Frontal cortex (tissue), 4 donors: ENCODE measurements at places on chromosomes 7 and 10. TPM values are rescaled to one million over a fixed set of nuclear protein-coding genes. Genes with fewer than 3 reads are reported as not detected.

DNA sequence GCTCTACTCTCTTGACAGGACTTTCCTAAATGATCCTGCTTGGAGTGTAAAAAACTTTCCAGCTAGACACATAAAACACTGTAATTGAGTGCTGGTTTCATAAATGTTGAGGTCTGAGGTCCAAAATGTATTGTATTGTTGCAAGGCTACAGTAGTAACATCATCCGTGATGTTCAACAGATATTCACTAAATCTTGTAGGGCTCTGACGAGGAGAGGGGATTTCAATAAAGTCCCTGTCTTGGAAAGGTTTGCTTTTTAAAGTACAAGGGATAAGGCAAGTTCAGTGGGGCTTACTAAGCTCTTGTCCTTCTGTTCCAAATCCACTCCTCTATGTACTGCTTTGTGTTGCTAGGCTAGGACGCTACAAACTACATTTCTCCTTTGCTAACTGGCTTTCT, 48.9 kb downstream of the FHIP2A start:
- no peak for DNase-seq

DNA sequence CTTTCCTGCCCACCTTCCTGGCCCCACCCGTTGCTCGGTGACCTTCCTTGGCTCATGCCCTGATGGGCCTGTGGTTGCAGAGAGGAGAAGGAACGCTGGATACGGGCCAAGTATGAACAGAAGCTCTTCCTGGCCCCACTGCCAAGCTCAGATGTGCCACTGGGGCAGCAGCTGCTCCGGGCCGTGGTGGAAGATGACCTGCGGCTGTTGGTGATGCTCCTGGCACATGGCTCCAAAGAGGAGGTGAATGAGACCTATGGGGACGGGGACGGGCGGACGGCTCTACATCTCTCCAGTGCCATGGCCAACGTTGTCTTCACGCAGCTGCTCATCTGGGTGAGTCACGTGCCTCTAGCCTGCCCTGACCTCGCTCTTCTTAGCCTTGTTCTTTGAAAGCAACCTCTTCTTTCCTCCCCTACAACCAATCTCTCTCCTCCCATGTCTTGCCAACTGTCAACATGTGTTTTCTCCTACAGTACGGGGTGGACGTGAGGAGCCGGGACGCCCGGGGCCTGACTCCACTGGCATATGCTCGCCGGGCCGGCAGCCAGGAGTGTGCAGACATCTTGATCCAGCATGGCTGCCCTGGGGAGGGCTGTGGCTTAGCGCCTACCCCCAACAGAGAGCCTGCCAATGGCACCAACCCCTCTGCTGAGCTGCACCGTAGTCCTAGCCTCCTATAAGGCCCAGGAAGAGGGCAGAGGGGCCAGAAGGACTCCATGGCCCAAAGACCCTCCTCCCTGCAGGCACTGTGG, 24.1 kb downstream of the GBX1 start:
- DNase-seq, result no peak

- DNase-seq, result no peak
These were observed 31.3 kb downstream of the TACC2 start for GRCh38 chr10:122020226-122020625.

GRCh38 chr7:54932818-54933543, 85.8 kb upstream of the EGFR start:
- peak; percentile 53 for DNase-seq

GRCh38 chr7:132618956-132619305, 42.7 kb upstream of the PLXNA4 start:
- DNase-seq, result no peak

- DNase-seq, result no peak
These were observed 312.0 kb upstream of the FZD1 start for GRCh38 chr7:90951986-90952954.

DNA sequence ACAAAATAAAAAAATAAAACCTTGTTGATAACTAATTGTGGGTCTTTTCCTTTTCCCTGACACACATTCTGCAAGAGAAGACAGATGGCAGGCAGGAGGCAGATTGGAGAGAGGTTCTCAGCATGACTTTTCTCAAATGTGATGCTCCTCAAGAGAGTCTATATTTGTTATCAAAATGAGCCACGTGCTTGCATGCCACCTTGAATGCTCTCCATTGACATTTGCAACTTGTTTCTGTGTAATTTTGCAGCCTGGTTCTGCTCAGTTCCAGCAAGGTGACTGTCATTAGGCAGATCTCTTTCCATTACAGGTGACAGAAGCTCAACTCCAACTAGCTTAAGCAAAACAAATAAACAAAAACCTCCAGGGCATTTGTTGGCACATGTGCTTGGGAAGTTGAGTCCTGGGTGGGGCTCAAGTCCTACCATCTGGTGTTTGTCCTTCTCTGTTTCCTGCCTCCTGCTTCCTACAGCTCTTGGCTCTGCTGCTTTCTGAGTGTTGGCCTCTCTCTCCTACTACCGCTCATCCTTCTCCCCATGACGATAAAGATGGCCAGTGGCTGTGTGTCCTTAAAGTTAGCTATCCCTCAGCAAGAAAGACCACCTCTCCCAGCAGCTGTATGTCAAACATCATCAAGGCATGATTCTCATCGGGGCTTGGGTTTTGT, 56.7 kb downstream of the GRK5 start:
- DNase-seq, result no peak

GRCh38 chr7:126774077-126774476, 478.7 kb downstream of the GRM8 start:
- no peak for DNase-seq

- DNase-seq, result no peak
These were observed 9.9 kb downstream of the CLDN12 start for GRCh38 chr7:90413185-90413528.

- no peak for DNase-seq
These were observed 151.1 kb downstream of the SORCS1 start for GRCh38 chr10:107013258-107014006.

GRCh38 chr10:132914732-132915131, 27.6 kb downstream of the CFAP46 start:
- DNase-seq, result no peak

DNA sequence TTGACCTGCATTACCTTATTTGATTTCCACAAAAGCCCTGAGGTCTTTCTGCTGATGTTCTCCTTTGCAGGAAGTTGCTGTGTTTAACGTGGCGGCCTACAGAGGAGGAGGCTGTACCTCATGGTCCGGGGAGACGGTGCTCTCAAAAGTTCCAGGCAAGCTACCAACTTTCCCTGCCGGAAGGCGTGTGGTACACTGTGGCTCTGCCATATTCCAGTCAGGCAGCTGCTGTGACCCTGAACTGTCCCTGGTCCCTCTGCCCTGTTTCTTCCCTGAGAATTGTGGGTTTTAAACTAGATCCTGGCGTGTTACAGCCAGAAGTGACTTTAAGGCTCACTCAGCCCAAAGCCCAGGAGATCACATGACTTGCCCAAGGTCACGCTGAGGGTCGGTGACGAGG, 139.2 kb downstream of the TEX36 start:
- DNase-seq, result no peak

DNA sequence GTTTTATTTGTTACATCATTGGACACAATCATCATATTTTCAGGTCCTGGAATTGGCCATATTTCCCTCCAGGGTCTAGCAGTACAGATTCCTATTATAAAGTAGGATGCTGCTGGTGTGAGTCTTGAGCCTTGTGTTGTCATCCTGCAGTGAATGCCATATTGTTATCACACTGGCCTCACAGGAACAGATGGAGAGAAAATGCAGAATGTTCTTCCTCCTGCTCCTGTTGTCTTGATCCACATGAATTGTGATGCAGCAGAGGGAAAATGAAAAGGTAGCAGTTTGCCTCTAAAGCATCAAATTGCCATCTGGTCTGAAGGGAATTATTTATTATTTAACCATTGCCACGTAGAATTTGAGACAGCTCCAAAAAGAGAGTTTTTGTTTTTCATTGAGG, 248.6 kb downstream of the GPAM start:
- DNase-seq, result no peak

DNA sequence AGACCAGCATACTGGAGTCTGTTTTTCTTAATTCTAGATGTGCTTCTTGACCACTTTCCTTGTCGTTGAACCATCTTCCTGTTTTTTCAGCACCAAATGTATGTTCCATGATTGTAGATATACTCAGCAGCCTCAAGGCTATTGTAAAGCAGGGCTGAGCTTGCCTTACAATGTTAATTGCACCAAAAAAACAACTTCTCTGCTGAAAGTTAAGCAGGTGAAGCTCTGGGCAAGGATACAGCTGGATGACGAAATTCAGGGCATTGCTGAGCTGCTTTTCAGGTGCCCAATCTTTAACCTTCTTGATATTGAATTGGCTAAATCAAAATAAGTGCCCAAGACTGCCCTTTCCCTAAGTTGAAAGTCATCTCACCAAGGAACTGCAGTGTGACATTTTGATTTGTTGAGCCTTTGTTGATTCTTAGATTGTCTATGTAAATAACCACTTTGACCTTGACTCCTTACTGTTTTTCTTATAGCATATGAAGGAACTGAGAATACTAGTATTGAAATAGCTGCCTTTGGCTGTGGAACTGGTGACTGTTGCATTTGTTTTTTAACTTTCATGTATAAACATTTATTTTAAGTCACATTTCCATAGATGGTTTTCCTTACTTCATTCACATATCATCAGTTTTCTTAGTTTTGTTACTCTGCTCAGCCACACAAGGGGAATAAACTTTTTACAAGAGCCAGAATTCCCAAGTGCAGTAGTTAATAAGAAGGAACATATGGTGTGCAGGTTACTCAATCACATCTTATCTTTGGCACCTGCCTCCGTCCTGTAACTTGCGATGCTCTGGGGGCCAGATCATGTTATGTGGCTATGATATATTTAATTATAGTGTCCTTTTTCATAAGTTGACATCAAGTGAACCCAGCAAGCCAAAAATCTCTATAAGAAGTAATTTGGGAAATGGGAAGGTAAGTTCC, 3.1 kb downstream of the AHCYL2 start:
- DNase-seq, result no peak

- no peak for DNase-seq
These were observed 62.4 kb downstream of the SLC29A4 start for GRCh38 chr7:5345171-5345570.

DNA sequence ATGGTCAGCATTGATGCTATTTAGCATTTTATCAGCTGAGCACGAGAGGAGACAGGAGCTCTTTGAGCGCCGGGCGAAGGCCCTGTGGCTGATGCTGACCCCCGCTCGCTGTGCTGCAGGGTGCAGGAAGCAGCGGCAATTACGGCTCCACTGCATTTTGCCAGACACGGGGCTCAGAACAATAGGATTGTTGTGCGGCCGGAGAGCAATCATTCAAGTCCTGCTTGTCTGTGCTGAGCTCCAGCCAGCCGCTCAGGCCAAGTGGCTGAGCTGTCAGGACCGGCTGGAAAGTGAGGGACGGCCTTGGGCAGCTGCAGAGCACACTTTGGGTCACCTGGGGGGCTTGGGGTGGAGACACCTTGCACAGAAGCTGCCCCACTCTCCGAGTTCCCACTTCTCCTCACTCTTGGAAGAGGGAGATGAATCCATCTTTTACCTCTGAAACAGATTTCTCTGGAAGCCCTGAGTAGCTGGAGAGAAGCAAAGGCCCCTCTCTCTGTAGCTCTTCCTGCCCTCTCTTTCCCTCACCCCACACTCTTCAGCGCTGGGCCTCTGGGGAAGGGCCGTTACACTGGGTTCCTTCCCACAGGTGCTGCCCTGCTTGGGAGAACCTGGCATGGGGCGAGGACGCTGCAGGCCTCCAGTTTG, 17.3 kb upstream of the ADARB2 start:
- no peak for DNase-seq

- DNase-seq, result no peak
These were observed 33.4 kb upstream of the ABLIM1 start for GRCh38 chr10:114691442-114691941.

DNA sequence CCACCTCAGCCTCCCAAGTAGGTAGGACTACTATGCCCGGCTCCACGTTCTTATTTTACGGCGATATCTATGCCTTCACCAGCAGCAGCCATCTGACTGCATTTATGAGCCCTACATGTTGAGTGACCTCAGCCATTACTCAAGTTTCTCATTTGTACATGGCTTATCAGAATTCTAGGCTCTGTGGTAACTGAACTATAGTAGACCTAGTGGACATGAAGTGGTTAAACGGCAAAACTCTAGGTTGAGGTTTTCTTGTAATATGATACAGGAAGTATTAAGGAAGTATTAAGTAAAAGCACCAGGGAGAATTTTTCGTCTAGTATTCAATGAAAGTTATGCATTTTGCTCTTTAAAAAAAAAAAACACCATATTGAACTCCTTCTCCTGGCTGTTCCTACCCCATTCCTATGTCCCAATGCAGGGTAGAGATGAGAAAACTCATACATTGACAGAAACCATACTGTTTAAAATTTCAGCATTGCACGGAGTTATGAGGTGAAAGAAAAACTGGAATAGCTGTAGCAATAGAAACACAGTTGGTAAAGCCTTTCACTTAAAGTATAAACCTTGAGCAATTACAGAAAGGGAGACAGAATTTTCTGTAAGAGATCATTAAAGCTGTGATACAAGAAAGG, 39.8 kb upstream of the EPC1 start:
- no peak for DNase-seq

DNA sequence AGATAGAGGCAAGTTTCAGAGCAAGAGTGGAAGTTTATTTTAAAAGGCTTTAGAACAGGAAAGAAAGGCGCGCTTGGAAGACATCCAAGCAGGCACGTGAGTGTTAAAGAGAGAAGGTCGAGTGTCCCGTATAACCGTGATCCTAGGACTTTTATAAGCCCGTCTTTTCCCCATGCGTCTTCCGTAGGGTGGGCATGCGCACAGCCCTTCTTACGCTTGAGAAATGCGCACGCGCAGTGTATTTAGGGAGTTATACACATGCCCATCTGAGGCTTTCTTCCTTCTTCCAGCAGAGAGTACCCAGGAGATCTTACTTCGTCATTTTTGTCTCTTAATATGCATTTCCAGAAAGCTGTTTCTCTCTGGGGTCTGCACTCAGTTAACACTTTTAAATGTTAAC, 52.4 kb downstream of the CALD1 start:
- no peak for DNase-seq

GRCh38 chr7:53272081-53272480, 236.6 kb downstream of the POM121L12 start:
- DNase-seq, result no peak

Gene GIMAP7
- 2.4 TPM for total RNA-seq

Gene TRIM8
- 30.2 TPM for total RNA-seq

Gene BHLHA15
- total RNA-seq, result 8.6 TPM

Gene ASB10
- not detected for total RNA-seq

Gene CTAGE4
- 0.41 TPM for total RNA-seq

Gene MCM10
- total RNA-seq, result 2.4 TPM

Gene CAMK2B
- 99.5 TPM for total RNA-seq

Gene AGAP5
- 12.2 TPM for total RNA-seq
